ENCODE measurements at places on chromosomes 3 and 15.
A peak's percentile ranks its signal among the peaks of the same experiment; 100 is the strongest.

DNA sequence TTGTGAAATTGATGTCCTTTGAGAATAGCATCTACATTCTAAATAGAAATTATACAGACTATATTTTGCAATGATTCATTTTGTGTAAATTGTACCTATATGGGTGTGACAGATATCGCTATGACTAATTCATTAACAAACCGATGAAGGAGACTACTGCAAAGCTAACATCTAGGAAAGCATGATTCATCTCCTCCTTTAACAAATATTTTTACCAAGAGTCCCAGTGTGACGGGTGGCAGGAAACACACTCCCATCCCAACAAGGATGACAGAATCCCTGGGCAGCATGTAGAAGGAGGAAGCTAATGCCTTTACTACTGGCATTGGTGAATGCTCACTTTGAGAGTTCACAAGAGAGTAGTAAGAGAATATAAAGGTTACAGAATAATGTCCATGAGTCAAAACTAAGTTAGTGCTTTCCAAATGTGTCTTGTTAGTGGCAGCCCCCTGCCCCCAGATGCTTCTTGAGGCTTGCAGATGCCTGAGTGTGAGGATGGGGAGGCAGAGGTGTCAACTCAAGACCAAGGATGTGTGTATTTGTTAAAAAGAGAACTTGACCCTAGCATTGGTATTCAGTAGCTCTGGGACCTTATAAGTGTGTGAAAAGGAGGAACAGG lies 180.6 kb downstream of the FMN1 start:
- peak; percentile 39 for DNase-seq

DNA sequence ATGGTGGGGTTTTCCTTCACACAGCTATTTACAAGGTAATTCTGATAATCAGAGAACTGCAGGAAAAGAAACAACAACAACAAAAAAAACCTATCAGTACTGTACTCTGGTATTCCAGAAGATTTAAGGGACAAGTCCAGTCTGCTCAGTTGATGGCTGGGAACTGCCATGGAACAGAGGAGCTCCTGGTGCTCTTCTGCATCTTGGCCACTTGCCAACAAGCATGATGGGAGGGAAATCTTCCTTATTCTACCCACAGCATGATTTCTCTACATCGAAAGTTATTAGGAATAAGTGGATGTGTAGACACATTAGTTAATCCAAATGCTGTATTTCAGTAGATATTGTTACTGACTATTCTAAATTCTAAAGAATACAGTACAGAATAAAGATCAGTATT lies 51.7 kb downstream of the RASGRP1 start:
- DNase-seq = no peak

- no peak for DNase-seq
Observed at GRCh38 chr3:46406788-46407611, at the start of the genes CCR5AS and CCRL2. Gene CCR5AS (minus strand): TSS chr3:46407066. Gene CCRL2 (plus strand): TSS chr3:46407259. CDS start chr3:46408080, 821 bp downstream.

- DNase-seq = no peak
Observed at GRCh38 chr3:100615684-100616083, 6.3 kb downstream of the ADGRG7 start.

GRCh38 chr3:43895573-43895972 lies 204.8 kb downstream of the ABHD5 start:
- DNase-seq = no peak

DNA sequence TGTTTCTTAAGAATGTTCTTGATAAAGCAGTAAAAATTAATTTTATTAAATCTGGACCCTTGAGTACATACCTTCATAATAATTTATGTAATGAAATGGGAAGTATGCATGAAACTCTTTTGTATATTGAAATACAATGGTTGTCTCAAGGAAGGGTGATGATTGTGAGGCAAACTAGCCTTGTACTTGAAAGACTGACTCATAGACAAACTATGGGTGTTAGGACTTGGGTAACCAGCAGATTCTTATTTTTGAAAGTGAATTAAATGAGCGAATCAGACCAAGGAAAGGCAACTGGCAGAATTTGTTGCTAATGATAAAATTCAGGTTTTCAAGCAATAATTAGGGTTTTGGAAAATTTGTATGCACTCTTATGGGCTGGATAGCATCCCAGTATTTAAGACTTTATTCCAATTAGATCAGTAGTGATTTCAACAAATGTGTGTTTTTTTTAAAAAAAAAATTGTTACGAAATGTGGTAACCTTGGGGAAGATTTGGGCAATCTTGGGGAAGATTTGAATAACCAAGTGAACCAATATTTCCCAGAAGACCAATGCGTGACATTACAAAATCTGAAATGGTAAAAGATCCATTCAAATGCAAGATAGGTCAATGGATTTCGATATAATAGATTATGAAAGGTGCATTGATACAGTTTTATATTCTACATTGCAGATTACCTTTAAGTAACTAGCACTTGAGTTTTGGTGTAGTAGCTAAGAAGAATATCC lies 42.0 kb downstream of the ATP2C1 start:
- DNase-seq = peak; percentile 45

DNA sequence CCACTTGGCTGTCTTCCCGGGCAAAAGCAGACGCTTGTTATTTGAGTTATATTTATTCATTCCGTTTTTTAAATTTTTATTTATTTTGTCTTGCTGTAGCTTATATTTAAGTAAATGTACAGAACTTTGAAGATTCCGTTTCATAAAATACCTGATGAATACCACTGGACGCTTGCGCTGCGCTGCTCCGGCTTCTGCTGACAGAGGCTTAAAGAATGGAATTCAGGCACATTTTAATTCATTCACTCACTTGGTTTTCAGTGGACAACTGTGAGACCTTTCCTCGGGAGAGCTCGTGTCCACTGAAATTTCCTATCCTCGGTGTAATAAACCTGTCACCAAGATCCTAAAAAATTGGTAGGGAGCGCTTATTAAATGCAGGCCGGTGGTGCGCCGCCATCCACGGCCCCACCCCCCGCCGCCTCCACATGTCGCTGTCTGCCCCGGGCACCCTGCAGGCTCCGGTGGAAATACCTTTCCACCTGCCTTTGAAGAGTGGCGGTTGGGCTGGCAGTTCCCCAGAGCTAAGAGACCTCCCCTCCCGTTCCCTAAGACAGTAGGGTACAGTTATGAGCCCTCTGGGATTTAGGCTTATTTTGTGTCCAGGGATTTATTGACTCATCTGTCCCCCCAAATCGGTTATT lies 62.5 kb upstream of the UBE2E1 start:
- DNase-seq = no peak

DNA sequence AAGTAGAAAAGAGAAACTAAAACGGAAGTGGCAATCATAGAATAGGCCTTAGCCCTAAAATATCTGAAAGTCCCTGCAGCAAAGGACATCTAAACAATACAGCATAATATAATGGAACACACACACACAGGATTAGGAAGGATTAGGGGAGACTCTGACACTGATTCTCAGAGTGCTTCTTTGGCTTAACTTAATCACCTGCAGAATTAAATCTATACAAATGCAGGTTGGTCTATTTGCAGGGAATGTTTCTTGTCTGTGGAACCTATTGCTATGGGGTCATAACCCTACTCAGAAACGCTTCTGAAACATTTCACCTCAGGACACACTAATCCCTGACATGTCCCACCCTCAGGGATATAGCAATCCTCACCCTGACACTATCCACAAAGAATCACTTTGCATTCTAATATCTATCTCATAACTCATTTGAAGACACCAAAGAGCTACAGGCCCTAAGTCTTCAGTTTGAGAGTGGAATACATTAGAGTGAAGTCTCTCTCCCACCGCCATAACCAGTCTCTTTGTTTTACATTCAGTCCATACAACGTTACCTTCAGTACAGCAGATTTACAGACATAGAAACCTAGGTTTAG lies 1041.2 kb downstream of the TUSC7 start:
- DNase-seq = no peak

GRCh38 chr15:56915888-56916287 lies 2.6 kb upstream of the TCF12 start:
- no peak for DNase-seq

GRCh38 chr15:48411971-48412591 lies 80.9 kb downstream of the DUT start:
- DNase-seq = peak; percentile 81

GRCh38 chr15:95874637-95875036 lies 455.9 kb upstream of the NR2F2 start:
- DNase-seq = no peak

- DNase-seq = no peak
Observed at GRCh38 chr3:63168179-63168578, 109.9 kb upstream of the SYNPR start.

DNA sequence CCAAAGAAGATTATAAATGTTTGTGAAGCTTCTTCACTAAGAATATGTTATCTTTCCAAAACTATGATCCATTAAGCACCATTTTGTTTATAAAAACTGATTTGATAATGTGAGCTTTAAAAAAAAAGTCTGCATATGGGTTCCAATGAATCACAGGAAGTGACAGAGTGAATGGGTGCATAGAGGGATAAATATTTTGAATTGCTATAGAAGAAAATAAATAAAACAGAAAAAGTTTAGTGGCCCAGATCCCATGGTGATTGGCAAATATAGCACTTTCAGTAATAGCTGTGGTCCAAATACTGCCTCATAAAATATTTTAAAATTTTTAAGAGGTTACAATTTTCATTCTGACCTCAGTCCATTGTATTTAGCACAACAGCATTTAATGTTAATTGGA lies 19.2 kb downstream of the CPA3 start:
- DNase-seq = peak; percentile 39

- DNase-seq = no peak
Observed at GRCh38 chr3:53670721-53671120, 175.5 kb downstream of the CHDH start.

DNA sequence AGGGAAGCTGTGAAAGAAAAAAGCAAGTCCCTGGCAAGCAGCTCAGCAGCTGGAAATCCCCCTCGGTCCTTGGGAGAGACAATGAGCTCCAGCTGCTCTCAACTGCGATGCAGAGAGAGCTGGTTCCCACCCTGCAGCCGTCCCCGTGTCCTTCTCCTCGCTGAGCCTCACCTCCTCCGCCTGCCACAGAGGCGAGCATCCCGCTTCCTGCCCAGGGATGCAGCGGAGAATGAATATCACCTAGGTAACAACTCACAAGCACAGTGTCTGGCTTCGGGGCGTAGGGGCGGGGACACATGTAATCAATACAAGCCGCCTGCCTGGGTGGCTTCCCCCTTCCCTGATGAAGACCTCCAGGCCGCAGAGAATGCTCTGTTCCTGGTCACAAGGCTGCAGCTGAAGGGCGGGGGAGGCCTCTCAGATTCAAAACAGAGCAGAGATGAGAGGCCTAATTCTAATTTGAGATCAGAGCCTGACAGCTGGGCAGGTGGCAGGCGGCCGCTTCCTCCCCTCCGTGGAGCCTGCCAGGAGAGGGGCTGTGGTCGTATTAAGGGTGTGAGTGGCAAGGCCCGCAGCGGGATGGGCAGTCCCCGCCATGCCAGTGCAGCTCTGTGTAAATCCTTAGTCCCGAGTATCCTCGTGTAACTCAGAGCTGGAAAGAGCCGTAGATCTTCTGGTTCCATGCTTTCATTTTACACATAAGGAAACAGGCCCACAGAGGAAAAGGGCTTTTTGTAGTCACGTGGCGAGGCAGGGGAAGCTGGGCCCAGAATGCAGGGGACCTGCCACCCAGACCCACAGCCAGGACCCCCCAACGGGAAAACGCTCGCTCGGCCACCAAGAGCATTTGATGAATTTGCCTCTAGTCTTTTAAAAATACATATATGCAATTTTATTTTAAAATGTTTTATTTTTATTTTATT lies 24.3 kb downstream of the ZDHHC19 start:
- no peak for DNase-seq

DNA sequence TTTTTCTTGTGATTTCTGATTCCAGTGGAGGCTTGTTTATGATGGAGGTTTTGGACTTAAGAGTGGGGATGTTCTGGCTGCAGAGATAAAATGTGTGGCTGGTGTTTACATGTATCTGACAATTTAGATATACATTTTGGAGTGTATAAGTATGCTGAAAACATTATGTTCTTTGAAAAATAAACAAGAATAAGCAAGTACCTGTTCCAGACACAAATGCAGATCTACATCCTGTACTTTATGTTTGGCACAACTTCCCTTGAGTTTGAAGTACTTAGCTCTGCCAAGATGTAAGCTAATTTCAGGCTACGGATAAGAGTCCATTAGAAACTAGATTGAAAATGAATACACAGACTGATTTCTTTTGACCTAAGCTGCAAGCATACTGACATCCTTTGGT lies 277.2 kb downstream of the CHST2 start:
- DNase-seq = no peak

DNA sequence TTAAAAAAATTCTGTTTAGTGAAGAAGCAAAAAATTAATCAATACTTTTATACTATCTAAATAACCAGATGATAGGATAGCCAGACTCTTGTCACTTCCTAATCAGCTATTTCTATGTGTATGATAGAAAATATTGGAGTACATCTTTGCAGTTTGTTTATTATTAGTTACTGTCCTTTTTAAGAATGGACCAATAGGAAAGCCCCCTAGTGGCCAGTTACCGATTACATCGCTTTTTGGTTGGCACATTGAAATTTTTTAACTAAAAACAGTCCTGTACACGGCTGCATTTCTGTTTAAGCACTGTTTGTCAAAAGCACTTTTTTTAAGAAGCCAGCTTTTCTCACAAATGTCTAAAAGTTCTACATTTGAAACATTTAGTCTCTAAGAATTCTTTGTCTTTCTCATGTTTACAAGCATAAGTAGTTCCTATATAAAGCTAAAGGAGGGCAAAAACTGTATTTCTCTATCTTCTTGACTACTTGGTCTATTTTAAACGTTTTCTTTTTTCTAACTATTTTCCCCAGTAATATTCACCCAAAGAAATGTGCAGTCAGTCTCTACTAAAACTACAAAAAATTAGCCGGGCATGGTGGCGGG lies 253.2 kb upstream of the LRTM1 start:
- no peak for DNase-seq

DNA sequence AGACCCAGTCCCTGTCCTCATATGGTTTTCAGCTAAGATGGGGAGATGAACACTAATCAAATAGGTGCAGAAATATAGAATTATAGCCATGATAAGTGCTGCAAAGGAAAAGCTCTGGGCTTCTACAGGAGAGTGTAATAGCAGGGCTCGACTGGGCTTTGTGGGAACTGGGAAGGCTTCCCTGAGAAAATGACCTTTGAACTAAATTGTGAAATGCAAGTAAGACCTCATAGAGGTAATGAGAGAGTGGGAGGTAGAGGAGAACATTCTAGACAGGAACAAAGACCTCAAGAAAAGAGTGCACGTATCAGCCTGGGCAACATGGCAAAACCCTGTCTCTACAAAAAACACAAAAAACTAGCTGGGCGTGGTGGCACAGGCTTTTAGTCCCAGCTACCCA lies 231.6 kb downstream of the ABHD5 start:
- DNase-seq = no peak

DNA sequence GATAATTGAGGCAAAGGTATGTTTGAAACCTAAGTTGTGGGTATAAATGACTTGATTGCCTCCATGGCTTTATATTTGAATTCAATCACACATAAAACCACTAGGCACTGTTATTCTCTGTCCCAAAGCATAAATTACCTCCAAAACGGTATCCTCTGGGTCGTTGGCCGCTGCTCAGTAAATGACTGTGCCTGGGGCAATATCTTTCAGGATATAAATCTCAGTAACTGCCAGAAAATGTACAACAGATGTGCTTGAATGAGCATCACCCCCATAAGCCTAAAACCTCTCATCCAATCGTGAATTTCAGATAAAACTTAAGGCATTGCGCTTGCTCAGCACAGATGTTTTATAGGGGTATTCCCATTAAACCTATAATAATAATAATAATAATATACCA lies 19.0 kb upstream of the C3orf49 start:
- DNase-seq = no peak

Measured in GM04503 (cell line).